Stimulated activated CD4-positive, alpha-beta T cell treated with anti-CD3 and anti-CD28 coated beads, Interleukin-4, amount 100 ng/mL, for 24 hours (primary cell): ENCODE measurements at places on chromosomes 6 and 20.

- DNase-seq, result no peak
These were observed 415.0 kb downstream of the PHF3 start for GRCh38 chr6:64050590-64050989.

GRCh38 chr20:25083773-25084625 is 2.1 kb upstream of the VSX1 start:
- DNase-seq, result peak; percentile 57

DNA sequence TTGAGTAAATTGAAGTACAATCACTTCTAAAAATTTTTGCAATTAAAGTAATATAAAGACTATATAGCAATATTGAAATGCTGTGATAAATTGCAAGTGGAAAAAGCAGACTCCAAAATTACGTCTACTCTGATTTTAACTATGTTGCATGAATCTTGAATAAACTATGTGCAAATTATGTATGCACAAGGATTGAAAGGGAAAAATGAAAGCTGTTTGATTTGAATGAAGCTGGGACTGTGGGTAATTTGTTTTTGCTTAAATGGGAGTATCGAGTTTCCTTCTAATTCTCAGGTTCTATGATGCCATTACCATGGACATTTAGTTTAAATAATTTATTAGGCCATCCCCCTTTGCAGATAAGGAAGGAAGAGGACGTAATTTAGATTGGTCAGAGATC is 198.7 kb upstream of the MYLIP start:
- DNase-seq, result no peak

GRCh38 chr6:30169658-30170614 is 6.6 kb downstream of the TRIM15 start:
- peak; percentile 27 for DNase-seq
